Dorsolateral prefrontal cortex (tissue), 122 donors: ENCODE measurements at places on chromosomes 7 and 10.

DNA sequence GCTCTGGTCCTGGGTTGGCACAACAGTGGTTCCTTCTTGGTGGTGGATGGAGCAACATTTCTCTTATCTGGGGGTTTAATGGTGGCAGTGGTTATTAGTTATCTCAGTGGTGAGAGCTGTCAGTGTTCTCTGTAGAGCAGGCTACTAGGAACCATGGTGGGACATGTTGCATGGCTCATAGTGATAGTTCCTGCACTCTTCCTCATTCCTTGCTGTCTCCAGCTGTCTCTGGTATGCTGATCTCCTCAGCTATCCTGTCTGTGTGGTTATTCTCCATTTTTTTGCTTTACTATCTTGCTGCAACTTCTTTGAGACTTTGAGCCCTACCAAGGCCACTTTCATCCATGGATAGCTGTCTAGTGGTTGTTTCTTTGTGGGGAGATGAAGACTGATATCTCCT is 44.0 kb downstream of the CCDC7 start:
- no peak for DNase-seq

DNA sequence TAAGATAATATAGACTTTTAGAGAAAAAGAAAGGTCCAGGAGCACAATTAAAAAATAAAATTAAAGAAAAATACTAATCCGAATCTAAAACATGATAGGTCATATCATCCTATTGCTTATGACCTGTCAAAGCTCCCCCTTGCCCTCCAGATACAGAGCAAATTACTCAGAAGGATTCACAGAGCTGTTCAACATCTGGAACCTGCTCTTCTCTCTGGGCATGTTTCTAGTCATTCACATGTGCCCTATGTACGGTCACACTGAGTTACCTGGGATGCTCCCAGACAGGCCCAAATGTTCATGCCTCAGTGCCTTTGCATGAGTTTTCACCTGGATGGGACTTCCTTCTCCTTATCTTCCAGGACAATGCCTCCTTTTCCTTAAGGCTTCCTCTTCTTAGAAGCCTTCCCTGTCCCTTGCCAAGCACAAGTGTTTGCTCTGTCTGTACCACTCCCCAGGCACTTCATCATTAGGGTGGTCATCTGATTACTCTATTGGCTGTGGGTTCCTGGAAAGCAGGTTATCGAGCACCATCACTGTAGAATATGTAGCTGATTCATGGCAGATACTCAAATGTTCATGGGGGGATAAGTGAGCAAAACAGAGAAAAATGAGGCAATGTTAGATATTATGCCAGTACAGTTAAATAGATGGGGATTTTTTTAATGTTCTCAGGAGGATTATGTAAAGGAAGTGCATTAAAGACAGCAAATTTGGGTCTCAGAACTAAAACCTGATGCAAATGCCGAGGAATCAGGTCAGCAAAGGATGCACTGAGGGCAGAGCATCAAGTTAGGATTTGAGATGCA is 12.0 kb upstream of the AOAH start:
- no peak for DNase-seq

DNA sequence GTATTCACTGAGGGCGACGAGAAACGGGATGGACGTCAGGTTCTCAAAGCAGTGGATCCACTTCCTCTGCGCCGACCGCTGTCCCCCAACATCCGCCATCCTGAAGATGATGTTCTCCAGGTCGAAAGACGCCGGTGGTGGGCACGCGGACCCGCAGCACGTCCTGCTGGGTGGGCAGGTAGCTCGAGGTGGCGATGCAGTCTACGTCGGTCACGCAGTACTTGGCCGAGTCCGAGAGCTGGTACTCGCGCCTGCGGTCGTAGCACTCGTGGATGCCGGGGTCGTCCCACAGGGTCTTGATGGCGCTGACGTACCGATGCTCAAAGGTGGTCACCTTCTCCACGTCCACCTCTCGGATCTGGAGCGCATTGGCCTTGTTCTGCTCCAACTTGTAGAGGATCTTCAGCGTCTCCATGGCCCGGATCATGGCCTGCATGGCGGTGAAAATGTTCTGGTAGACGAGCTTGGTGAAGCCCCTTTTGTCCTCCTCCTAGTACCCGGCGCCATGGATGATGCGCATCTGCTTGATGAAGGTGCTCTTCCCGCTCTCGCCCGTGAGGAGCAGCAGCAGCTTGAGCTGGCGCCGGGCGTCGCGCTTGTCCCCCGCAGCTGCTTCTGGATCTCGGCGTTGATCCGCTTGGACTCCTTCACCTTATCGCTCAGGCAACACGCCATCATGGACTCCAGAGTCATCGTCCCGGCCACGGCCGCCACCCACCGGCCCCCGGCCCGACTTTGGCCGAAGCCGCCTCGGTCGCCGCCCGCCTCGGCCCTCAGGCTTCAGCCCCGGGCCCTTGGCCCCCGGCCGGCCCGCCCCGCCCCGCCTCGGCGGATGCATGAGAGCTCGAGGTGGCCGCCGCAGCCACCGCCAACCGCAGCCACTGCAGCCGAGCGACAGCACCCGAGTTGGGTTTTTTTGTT is 122.9 kb upstream of the KCTD7 start:
- no peak for DNase-seq

DNA sequence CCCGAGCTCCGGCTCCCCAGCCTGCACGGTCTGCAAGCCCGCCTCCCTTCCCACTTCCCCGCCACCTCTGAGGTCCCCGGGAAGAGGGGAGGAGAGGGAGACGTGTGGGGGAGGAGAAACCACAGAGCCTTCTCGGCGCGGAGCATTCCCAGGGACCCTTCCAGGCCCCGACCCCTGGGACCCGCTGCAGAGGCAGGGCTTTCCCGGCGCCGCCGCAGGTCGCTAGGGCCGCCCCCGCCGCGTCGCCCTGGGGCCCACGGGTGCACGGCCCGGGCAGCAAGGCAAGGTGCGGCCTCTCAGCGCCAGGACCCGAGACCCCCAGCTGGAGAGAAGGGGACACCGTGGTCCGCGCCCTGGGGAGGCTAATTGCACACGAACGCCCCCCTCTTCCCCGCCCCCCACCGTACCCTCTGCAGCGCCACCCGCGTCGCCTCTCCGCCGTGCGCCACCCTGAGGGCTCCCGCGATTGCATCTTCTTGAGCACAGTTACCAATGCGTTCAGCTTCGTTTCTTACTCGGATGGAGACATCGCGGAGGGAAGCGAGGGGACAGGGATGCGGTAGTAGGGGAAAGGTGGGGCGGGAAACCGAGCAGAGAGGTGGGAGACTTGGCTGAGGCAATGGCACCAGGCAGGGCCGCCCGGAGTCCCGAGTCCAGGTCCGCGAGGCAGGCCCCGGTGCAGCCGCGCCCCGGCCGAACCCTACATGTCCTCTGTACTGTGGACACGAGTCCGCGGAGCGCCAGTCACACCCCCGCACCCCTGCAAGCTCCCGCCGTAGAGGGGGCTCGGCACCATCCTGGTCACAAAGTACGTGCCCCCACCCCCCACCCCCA is 28.9 kb downstream of the SKIDA1 start:
- peak; percentile 66 for DNase-seq

- DNase-seq = no peak
Observed at GRCh38 chr7:1245524-1246050, 12.9 kb downstream of the UNCX start.

DNA sequence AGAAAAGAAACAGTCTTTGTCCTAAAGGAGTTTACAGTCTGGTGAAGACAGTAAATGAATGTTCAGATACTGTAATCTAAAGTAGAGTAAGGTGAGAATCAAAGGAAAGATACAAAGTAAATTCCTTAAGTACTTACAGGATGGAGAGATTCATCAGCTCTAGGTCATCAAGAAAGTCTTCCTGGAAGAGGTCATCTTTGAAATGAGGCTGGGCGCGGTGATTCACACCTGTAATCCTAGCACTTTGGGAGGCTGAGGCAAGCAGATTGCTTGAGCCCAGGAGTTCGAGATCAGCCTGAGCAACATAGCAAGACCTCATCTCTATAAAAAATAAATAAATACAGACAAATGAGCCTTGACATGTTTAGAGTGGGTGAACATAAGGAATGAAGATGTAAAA is 18.3 kb downstream of the FHIP2A start:
- DNase-seq = no peak

GRCh38 chr7:11833431-11833830 is 1.4 kb upstream of the THSD7A start:
- DNase-seq = no peak

DNA sequence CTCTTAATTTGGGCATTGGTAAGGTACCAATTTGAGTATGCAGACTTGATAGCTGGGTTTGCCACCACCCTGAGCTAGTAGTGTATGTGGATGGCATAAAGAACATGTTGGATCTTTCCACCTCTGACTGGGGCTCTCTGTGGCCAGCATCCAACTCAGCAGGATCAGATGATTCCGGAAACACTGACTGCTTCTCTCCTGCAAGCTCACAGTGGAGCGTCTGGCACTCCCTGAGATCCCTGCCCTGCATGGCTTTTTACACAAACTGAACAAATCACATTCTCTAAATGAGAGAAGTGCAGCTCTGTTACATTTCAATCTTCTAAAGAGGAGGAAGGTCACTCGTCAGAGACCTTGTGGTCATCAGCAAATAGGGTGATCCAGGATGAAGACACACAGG is 1057.5 kb downstream of the NRG3 start:
- DNase-seq = peak; percentile 49

DNA sequence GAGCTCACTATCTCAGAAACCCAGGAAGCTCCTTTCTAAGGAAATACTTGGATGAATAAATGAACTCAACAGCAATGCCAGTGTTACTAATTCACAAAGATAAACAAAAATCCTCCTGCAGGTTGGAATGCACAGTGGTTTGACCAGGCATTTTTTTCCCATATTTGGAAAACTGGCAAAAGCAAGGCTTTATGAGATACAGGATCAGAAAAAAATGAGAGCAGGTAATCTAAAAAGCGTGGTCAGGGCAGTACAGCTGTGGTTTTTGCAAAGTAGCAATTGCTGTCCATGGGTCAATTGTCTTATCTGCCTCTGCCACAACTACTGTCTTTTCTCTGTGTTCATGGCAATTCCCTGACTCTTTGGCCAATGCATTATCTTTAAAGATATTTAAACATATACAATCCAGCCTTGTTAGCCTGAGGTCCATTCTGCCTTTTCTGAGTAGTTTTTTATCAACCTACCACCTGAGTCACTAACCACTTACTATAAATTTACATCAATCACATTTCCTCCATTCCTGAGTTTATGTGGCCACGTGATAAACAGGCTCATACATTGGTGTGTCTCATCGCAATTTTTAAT is 564.5 kb upstream of the IGFBP3 start:
- no peak for DNase-seq

- no peak for DNase-seq
Observed at GRCh38 chr10:102492983-102493382, 9.5 kb downstream of the ACTR1A start.

DNA sequence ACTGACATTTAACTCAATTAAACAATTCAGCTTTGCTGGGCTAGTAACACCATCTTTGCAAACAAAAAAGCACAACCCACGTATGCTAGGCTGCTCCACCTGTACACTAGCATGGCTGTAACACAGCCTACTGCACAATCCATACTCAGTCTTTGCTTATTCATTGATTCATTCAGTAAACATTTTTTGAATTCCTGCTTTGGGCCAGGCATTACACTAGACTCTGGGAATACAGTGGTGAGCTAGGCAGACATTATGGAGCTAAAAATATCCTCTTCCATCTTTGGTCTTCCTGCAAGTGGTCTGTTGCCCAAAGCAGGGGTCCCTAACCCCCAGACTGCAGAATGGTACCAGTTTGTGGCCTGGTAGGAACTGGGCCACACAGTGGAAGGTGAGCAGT is 9.9 kb downstream of the CNNM1 start:
- DNase-seq = no peak

- DNase-seq = no peak
Observed at GRCh38 chr10:78808736-78809367, 259.9 kb upstream of the ZMIZ1 start.

DNA sequence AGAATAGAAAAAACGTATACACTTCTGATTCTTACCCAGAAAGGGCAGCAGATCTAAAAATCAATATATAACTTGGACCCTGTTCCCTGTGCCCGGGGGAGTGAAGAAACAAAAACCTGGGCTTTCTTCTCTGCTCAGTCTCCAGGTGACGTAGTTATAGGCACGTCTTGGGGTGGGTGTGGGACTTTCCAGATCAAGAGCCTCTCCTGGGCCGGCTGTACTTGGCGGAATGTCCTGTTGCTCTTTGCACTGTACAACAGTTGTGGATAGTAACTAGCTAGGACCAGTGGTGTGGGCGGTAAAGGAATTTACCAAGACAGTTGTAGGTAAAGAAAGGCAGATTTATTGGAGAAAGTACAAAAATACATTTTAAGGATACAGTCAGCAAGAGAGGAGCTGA is 40.4 kb upstream of the STEAP4 start:
- DNase-seq = no peak

DNA sequence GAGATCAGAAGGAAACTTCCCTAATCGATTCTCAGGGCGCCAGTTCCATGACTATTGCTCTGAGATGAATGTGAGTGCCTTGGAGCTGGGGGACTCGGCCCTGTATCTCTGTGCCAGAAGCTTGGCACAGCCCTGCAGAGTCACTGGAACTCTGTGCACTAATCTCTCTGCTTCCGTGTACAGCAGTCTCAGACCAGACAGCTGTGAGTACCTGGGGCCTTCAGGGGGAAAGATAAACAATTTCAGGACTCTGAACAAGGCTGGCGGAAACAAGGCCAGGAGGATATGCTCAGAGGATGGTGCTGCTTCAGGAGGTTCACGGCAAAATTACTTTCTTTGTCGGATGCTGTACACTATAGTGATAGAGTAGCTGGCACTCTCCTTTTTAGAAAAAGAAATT is 131.7 kb upstream of the PRSS58 start:
- no peak for DNase-seq

DNA sequence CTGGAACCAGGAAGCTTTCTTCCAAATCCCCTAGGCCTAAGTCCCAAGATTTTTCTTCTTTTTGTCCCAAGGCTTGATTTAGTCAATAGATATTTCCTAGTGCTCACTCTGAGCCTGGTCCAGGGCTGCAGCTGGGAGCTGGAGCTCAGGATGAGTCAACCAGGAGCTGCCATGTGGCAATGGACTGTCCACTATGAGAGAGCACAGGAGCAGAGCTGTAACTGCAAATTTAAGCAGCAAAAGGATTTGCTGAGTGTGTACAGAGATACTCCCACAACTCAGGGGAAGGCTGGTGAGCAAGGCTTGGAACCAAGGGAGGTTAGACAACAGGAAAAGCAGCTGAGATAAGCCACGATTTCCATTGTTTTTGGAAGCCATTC is 92.1 kb upstream of the CXCL12 start:
- DNase-seq = no peak

DNA sequence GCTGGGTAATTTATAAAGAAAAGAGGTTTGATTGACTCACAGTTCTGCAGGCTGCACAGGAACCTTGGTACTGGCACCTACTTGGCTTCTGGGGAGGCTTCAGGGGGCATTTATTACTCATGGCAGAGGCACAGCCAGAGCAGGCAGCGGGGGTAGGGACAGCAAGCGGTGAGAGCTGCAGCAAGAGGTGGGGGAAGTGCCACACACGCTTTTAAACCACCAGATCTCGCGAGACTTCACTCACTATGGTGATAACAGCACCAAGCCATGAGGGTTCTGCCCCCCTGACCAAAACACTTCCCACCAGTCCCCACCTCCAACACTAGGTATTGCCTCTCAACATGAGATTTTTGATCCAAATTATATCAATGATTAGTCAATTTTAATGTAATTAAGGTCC is 24.1 kb upstream of the MAT1A start:
- no peak for DNase-seq
